Stimulated activated CD8-positive, alpha-beta memory T cell treated with anti-CD3 and anti-CD28 coated beads, Interleukin-4, amount 100 ng/mL, for 4 hours (primary cell): ENCODE measurements at places on chromosomes 11 and 22.
A peak's percentile ranks its signal among the peaks of the same experiment; 100 is the strongest.

GRCh38 chr11:67441731-67442351, 1.4 kb downstream of the CORO1B start:
- no peak for DNase-seq

DNA sequence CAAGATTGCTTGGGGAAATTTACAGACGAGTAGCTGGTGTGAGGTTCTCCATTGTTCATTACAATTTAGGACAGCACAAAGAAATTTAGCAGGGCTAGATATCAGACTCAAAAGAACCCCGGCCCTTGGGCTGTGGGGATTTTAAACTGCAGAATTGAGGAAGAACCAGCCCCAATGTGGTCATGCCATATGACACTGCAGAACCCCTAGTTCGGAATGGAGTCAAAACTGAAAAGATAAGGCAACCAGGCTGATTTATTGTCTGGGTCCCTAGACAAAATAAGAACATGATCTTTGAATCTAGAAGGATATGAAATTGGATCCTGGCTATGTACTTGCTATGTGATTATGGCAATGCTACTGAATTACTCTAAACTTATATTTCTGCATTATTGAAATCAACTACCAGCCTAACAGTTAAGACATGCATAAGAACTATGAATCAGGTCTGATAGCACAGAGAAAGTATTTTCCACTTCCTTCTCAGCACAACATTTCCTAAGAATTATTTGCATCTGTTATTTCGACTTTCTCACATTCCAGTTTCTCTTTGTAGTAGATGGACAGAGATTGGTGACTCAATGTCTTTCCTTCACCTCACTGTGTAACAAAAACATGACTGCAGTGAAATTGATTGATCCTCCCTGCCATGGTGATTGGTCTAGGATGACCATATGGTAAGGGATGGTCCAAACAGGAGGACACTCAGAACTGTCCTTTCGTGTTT, 13.2 kb downstream of the MMP3 start:
- DNase-seq, result no peak

GRCh38 chr11:77409046-77409445, 64.8 kb downstream of the PAK1 start:
- DNase-seq, result no peak

DNA sequence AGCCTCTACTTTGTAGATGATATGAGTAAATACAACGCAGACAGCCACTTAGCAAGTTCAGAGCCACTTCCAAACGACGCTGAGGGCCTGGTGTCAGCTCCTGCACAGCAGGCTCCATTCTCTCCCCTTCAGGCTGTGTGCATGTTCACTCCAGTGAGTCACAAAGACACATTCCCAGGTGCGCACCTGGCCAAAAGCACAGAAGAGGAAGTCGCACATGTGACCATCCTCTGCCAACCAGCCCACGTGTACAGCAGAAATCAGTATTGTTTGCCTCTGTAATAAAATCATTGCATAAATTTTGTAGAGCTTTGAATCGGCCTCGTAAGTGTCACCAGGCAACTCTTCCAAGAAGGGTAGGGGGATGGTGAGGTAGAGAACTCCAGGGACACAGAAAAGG, 19.5 kb upstream of the TPH1 start:
- no peak for DNase-seq

GRCh38 chr22:29798801-29799200, 31.6 kb downstream of the UQCR10 start:
- DNase-seq, result no peak

- DNase-seq, result no peak
Observed at GRCh38 chr11:12122083-12122482, 11.7 kb downstream of the MICAL2 start.

DNA sequence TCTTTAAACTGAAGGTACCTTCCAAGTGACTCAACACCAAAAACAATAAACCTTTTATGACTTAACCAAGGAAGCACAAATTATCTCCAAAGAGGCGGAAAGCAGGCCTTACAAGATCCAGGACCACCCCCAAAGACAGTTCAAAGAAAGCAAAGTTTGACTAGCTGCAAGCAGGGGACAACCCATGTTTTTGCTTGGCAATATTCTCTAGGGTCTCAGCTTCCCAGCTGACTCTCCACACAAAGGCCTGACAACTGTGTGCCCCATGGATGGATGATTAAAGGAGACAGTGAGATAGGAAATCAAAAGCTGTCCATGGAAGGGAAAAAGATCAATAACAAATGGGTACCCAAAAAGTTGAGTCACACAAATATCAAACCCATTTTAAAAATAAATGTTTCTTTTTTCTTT, 232.2 kb downstream of the DDX10 start:
- no peak for DNase-seq

GRCh38 chr11:70614034-70614681, 215.8 kb downstream of the CTTN start:
- no peak for DNase-seq

DNA sequence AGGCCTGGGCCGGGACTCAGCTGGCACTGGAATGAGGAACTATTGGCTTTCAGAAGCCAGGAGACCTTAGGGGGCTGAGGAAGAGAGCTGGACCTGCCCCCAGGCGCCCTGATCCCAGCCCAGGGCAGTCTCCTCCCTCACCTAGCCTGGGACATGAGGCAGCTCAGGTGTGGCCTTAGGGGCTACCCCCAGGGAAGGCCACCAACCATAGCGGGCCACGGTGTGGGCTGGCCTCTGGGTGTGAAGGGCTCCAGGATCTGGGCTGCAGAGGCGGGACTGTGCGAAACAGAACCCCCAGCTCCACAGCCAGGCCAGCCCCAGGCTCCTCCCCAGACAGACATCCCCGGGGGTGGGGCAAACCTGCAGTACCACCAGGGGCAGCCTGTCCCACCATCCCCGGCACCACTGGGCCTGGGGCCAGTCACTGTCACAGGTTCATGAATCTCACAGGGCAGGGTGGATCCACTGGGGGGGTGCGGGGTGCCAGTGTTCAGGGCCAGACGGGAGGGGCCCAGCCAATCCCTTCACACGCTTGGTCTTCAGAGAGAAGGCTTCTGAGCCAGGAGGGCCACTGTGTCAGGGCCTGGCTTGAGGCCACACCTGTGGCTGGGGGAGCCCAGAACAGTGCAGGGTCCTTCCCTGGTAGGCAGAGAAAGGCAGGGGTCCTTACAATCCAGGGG, 3.5 kb downstream of the PLXNB2 start:
- no peak for DNase-seq

DNA sequence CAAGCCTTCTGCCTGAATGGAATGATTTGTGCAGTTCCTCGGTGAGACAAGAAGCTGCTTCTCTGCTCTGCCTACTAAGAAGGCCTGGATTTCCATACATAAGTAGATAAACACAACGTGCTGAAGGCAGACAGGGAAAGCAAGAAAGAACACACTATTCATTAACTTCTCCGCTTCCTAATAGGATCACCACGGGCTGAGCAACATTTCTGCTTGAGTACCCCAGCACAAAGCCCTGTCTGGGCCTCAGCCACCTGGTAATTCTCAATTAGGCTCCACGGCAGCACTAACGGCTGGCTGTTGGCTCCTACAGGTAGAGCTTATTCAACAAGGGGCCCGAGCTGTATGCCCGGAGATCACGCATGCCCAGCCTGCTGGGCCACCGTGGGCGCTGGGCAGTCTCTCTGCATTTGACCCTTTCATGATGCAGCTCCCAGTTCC, 1156.6 kb downstream of the TBC1D22A start:
- no peak for DNase-seq

DNA sequence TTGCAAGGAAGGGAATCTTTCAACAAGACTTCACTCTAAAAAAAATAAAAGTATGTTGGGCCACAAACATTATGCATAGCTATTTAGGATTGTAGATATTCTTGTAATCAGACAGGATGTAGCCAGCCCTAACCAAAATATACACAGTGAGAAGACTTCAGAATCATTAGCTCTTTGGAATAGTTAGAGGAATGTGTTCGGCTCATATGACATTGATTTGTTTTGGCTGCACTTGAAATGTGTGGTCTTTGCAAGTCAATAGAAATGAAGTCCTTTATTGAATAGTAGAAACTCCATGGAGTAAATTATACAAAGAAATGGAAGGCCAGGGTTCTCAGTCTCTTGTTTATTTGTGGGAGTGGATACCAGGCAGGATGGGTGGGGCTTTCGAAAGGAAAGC, 692.1 kb downstream of the NTM start:
- DNase-seq, result no peak

GRCh38 chr11:76768909-76769560, 14.1 kb upstream of the TSKU start:
- no peak for DNase-seq

- no peak for DNase-seq
Observed at GRCh38 chr11:33701302-33702230, 940 bp upstream of the C11orf91 start.

- DNase-seq, result no peak
Observed at GRCh38 chr22:40183029-40183581, 5.4 kb downstream of the TNRC6B start.

DNA sequence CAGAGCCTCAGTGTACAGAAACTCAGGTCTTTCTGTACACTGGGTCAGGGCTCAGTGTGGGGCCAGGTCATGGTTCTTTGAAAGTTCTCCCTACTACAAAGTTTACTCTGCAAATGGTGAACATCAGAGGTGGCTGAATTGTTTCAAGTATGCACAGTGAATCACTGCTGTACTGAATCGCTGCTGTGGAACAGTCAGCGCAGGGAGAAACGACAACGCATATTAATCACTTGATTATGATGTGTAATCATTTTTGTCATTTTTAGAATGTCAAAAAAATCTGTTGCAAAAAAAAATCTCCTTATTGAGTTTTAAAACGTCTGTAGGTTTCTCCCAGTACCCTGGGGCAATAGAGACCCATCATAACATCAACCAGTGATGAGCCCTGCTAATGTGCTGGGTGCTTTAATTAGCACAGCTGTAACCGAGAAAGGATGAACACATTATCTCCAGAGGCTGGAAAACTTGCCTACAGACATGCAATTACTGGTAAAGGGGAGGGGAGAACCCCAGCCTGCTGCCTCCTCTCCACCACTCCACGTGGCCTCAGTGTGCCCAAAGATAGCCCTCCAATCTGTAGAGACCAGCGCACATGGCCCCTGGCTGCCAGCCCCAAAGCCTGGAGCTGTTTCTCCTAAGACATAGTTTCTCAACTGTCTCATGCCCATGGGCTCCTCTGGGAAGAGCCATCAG, 12.8 kb downstream of the ARRB1 start:
- DNase-seq, result no peak

GRCh38 chr11:47179655-47179991, 2.9 kb upstream of the ARFGAP2 start:
- no peak for DNase-seq

DNA sequence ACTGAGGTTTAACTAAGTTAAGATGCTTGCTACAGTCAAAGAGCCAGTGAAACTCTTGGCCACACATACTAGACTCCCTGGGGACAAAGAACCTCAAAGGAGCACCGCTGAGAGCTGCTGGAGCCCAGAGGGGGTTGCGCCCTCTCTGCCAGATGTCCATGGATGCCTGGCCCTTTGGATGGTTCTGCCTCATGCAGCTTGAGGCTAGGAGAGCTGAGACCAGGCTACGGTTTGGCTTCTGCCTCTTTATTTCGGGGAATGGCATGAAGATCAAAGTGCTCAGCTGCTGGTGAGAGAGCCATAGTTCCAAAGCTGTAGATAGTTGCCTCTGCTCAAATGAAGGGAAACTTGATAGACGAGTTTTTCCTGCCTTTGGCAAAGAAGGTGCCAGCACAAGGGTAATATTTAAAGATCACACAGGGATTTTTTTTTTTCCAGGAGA, 43.0 kb downstream of the RASSF10 start:
- DNase-seq, result no peak

DNA sequence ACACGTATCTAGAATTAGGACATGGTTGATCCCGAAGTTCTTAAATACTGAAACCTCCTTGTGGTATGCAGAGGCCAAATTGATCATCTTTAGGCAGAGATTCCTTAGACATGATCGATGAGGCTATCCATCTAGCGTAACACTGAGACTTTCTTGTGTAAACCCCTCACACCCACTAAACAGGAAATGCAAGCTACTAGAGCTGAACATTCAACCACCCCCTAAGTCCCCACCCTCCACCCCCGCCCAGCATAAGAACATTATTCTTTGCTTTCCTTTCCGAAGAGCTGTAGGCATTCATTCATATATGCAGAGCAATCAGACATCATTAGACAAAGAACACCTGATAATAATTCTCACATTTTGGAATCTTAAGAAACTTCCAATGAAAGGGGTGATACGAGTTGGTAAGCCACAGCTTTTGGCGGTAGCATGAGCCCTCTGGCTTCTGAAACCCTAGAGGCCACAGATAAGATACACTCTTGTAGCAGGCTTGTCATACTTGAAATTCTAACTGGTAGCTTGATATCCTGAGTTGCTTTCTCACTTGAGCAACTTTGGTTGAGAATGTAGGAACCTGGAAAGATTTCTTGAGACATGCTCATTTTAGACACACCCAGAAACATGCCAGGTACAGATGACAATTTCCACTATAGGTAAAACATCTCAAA, 42.2 kb downstream of the FLI1 start:
- no peak for DNase-seq

- DNase-seq, result no peak
Observed at GRCh38 chr22:17472932-17473331, 90.4 kb upstream of the SLC25A18 start.

- DNase-seq, result no peak
Observed at GRCh38 chr22:31637447-31637890, 24.5 kb downstream of the PISD start.

DNA sequence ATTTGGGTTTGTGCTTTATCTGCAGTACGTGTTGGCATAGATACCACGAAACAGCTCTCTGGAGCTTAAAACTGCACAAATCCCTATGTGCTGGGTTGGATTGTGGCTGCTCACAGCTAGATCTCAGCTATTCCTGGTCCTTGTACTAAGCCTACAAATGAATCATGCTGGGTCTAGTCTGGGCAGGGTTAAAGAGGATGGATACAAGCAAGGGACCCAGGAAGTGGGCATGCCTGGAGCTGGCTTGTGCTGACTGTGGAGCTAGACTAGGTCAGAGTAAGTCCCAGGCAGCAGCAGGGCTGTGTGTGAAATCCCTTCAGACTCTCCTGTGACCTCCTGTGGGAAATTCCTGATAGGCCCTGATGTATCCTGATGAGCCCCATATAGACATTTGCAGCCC, 3.9 kb upstream of the E2F8 start:
- no peak for DNase-seq

- no peak for DNase-seq
Observed at GRCh38 chr22:49420651-49421050, 407.0 kb downstream of the BRD1 start.

DNA sequence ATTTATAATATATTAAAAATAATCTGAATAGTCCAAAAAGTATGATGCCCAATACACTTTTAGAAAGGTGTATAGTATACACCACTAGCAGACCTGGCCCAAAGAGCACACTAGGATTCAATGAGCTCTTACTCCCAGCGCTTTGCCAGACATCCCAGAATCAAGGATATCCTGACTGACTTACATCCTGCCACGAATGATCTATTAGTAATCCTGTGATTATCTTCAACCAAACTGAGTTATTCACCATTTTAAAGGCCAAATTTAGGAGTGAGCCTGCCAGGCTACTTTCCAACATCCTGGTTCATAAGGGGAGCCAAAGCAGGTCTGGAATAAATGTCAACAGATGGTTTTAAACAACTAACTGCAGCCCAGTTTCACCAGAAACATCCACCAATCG, 60.8 kb upstream of the FAM181B start:
- DNase-seq, result no peak

- peak; percentile 59 for DNase-seq
Observed at GRCh38 chr11:75142714-75143419, 8.0 kb upstream of the SLCO2B1 start.

- DNase-seq, result no peak
Observed at GRCh38 chr11:103700622-103701021, 335.8 kb upstream of the DDI1 start.
